ENCODE measurements at places on chromosomes 5 and 9.

- no peak for DNase-seq
These were observed 204.9 kb upstream of the NREP start for GRCh38 chr5:111961862-111962261.

- DNase-seq: no peak
These were observed 212.4 kb upstream of the DMAC1 start for GRCh38 chr9:8011974-8012373.

DNA sequence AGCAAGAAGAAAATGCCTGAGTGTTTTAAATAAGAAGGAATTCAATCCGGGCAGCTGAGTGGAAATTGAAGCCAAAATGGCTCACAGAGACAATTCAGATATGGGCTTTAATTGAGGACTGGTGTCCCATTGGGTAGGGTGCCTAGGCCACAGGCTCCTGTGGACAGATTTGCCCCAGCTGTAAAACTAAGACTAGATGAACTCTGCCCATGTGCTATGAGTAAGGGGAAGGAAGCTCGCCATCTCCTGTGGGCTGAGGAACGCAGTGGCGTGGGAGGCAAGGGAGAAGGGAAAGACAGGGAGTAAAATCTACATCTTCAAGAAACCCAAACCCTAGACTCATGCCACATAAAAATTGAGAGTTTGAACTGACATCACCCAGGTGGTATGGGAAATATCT is 66.1 kb downstream of the KLHL3 start:
- no peak for DNase-seq

DNA sequence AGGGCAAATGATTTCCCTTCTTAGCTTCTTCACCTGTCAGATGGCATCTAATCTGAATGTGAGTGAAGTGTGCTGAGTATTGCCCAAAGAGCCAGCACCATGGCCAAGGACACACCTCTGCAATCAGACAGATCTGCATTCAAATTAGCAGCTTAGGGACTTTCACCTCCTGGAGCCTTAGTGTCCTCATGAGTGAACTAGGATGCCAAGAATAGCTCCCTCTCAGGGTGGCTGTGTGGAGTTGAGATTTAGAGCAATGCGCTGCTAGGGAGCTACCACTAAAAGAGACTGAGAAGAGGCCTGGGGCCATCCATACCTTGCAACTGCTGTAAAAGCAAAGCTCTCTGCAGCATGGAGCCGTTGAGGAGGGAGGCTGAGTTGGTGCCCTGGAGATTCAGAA is 1.4 kb downstream of the CIZ1 start:
- no peak for DNase-seq

- no peak for DNase-seq
These were observed 66.8 kb upstream of the IL7R start for GRCh38 chr5:35789732-35790456.

GRCh38 chr5:76718381-76718832 is 2.5 kb downstream of the F2R start:
- no peak for DNase-seq

DNA sequence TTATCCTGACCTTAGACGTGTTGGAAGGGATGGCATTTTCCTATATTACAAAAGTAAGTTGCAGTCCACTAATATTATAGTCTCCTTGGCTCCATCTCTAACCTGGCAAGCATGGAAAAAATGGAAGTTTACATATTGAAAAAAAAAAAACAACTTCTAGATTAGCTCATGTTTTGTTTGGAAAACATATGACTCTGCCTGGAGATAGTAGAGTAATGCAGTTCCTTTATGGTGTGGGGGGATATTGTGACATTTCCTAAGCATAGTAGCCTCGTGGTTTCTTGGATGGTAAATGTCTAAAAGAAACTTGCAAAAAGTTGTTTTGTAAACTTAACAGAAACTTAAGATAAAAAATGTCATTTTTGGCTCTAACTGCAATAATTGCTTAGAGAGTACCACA is 244.4 kb upstream of the FBXL7 start:
- DNase-seq: no peak

- DNase-seq: no peak
These were observed 71.1 kb upstream of the SLC44A1 start for GRCh38 chr9:105173306-105173705.

DNA sequence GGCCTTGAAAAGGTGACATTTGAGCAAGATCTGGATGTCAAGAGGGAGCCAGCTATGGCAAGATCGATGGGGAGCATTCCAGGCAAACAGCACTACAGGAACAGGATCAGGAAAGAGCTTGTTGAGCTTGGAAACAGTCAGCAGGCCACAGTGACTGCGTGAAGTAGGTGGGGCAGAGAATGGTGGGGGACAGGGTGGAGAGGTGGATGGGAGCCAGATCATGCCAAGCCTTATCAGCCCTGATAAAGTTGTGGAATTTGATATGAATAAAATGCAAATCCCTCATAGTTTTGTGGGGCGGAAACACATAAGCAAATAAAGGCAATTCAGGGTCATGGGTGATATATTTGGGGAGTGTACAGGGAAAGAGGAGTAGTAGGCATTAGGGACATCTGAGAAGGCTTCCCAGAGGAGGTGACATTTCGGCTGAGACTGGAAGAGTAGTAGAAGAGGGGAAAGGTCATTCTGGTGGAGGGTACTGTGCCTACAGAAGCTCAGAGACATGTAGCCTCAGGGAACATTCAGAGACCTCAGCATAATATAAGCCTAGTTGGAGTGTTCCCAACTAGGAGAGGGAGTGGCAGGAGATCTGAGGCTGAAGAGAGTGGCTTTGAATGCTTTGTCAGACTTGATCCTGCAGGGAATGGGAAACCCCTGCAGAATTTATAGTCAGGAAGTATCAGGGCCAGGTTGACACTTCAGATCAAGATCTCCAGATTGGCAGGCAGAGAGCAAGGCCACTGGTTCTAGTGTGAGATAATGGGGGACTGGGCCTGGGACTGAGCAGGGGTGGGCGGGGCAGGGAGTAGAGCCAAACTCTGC is 9.7 kb upstream of the CYSTM1 start:
- DNase-seq: no peak

- no peak for DNase-seq
These were observed 4.7 kb downstream of the DNAI1 start for GRCh38 chr9:34463098-34463900.

- no peak for DNase-seq
These were observed 24.1 kb upstream of the PCSK5 start for GRCh38 chr9:75866273-75866871.

- DNase-seq: no peak
These were observed 201.8 kb upstream of the ZNF608 start for GRCh38 chr5:124948062-124948753.

DNA sequence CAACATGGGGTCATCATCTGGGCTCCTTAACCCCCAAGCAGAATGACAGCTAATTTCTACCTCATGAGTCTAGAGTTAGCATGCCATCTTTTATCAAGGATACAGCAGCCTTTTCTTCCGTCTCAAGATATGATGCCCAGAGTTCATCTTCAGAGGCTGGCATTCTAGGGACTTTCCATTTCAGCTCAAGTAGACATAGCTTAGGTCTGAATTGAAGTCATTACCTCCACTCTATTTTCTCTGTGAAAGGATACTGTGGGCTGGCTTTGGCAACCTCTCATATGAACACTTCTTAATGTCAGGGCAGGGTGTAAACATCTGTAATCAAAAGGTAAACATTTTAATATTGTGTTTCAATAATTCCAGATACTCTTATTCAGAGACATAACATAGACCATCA is 535.7 kb downstream of the MAT2B start:
- no peak for DNase-seq

DNA sequence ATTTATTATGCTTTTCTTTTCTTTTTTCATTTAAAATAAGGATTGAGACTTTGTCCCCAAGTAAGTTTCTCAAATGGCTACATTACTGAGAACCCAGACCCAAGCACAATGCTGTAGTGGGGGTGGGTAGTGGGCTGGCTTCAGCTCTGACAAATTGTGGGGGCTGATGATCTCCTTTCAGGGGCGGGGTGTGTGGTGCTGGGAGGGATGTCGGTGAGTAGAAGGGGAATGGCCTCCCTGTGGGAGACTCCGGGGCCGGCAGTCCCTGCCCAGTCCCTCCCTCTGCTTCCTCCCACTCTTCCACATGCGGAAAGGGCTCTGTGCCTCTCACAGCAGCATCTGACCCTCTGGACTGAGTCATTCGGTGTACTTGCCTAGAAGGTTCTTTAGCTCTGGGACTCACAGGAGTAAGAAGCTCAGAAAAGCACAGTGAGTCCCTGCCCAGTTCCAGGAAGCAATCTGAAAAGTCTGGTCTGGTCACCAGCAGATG is 14.3 kb downstream of the CD180 start:
- no peak for DNase-seq

- DNase-seq: no peak
These were observed 31.9 kb downstream of the RXRA start for GRCh38 chr9:134358026-134358661.

GRCh38 chr5:121024416-121025311 is 560.6 kb downstream of the PRR16 start:
- no peak for DNase-seq
